ENCODE measurements at places on chromosomes 2 and 18. TPM values are rescaled to one million over a fixed set of nuclear protein-coding genes. Genes with fewer than 3 reads are reported as not detected.
A peak's percentile ranks its signal among the peaks of the same experiment; 100 is the strongest.

The NYAP2 gene
- total RNA-seq = 7.8 TPM

The IL1F10 gene
- total RNA-seq = not detected

The FBLN7 gene
- 0.62 TPM for total RNA-seq

The OR6B2 gene
- total RNA-seq = not detected

The ITGA4 gene
- total RNA-seq = 8.7 TPM

The TMEM37 gene
- total RNA-seq = not detected

The SPHKAP gene
- total RNA-seq = 21.2 TPM

The CD8B2 gene
- not detected for total RNA-seq

The DBI gene
- total RNA-seq = 32.1 TPM

The LCLAT1 gene
- 34.8 TPM for total RNA-seq

The SP5 gene
- 0.78 TPM for total RNA-seq

The PSME4 gene
- 42.1 TPM for total RNA-seq

The CAB39 gene
- 149 TPM for total RNA-seq

The C1QL2 gene
- total RNA-seq = 1.6 TPM

DNA sequence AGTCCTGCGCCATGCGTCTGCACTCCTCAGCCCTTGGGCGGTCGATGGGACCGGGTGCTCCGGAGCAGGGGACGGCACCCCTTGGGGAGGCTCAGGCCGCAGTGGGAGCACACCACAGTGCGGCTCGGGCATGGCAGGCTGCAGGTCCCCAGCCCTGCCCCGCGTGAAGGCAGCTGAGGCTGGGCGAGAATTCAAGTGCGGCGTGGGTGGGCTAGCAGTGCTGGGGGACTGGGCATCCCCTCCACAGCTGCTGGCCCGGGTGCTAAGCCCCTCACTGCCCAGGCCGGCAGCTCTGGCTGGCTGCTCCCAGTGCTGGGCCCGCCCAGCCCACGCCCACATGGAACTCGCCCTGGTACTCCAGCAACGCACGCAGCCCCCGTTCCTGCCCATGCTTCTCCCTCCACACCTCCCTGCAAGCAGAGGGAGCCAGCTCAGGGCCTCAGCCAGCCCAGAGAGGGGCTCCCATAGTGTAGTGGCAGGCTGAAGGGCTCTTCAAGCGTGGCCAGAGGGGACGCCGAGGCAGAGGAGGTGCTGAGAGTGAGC, 198.3 kb upstream of the CNTNAP5 start:
- no peak for DNase-seq

DNA sequence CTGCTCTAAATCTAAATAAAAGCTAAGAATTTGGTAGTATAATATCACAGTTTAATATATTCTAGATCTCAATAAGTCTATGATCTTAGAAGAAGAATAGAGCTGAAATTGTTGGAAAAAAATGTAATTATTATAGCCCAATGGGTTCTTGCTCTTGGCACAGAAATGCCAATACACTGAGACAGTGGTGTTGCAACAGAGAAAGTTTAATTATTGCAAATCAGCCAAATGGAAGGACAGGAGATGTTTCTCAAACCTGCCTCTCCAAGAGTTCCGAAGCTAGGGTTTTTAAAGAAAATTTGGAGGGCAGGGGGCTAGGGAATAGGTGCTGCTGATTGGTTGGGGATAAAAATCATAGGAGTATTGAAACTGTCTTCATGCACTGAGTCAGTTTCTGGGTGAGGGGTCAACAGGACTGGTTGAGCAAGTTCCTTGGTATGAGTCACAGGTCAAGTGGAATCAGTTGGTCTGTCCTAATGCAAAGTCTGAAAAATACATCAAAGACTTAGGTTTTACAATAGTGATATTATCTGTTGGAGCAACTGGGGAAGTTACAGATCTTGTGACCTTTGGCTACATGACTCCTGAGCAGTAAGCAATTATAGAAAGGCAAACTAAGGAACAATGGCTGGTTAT, 228.6 kb downstream of the CD226 start:
- DNase-seq = no peak

- no peak for DNase-seq
Observed at GRCh38 chr2:181185948-181186347, 205.5 kb downstream of the UBE2E3 start.

DNA sequence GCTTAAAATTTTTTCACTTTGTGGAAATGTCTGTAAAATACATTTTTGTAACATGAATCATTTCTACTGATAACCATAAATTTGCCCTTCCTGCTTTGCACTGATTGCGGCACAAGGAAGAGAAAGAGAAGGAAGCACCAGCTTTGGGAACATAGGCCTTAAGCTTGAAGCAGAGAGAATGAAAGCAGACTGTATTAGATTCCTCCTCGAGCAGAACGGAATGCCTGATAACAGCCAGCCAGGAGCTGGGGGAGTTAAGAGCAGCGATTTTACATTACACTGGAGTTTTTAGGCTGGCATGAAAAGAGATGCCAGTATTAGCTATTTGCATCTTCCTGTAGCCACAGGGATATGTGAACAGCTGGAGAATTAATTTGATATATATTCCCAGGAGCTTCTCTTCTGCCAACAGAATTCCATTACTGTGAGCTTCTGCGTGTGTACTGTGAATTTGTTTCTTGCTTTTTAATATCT, 33.5 kb downstream of the CRIM1 start:
- DNase-seq = no peak

DNA sequence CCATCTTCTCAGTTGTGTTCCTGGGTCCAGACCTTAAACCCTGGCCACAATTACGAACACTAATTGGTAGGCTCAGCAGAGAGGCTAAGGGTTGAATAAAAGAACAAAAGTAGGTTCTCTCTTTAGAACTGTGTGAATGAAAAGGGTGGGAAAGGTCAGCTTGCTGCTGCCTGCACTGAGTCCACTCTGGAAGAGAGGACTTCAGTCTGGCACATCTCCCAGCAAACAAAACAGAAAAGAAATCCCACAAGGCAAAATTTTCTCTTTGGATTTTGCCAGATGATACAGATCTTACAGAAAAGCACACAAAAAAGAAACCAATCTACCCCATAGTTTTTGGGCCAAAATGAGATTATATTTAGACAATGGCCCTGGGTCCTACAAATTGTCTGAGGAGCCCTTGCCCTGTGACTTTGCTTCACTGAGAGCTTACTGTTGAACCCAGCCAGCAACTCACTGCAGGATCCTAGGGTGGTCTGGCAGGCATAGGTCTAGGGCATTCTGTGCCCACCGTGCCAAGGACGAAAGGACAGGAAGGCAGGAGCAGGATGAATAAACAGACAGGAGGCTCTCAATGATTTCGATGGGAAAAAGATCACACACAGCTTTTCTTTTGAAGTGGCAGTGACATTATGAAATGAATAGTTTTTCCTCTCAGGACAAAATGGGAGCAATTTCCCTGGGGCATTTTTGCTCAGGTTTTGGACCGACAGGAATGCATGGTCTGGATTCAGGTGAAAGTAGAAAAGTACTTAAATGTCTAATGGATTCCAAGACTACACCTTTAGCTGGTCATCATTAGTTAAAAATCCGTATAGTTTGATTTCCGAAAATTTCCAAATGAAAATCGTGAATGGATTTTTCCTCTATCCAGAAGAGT, 68.4 kb upstream of the STAM2 start:
- no peak for DNase-seq

DNA sequence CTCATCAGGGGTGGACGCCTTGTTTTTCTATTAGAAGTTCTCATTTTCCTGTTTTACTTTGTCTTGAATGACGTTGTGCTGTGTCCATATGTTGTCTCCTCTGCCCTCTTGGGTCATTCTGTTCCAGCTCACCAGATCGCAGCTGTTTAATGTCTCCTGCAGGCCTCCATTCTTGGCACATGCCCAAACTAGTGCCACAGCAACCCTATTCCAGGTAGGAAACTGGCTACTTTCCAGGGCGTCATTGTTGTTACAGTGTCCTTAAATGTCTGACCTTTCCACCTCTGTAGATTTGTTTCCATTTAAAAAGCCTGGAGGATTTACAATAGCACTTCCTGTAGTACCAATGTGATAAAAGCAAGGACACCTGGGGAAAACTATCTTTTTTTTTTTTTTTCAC, 500.7 kb downstream of the METTL4 start:
- DNase-seq = no peak

DNA sequence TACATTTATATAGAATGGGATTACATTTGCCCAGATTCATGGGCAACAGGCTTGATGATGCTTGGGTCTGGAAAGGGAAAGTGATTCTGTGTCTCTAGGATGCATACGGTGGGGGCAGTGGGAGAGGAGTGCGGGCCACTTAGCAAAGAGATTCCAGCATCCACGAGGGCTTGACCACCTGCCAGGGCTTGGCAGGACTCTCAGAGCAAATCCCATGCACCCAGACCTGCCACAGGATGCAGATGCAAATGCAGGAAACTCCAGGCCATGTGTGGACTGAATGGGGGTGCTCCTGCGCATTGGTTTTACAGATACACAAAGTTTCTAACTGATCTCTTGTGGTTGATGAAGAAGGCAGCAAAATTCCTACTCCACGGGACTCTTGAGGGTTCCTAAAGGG, 334.7 kb downstream of the CYRIA start:
- DNase-seq = no peak

- DNase-seq = no peak
Observed at GRCh38 chr18:33560686-33561370, 17.2 kb upstream of the ASXL3 start.

DNA sequence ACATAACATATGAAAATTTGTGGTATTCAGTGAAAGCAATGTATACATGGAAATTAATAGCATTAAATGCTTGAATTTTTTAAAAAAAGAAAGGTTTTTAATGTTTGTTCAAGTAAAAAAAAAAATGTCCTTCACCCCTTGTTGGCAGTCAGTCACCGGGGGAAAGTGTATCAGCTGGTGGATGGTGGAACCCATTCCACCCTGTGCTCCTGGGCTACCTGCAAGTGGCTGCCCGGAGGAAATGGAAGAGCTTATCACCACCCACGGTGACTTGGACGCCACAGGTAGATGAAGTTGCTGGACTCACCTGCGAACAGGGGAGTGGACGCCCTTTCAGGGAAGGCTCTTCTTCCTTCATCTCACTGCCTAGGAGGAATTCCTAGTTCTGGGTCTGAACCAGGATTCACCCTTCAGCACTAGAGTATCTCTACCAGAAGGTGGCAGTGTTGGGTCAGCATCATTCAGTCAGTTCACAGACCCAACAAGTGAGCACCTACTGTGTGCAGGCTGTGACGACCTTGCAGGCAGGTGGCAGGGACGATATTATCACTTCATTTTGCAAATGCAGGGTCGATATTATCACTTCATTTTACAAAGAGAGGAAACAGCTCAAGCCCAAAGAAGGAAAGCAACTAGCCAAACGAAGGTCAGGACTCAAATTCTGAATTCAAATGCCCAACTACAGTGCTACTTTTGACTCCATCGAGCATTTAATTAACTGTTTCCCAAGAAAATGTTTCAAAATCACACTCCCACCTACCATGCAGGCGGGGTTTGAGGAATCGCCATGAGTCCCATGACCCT, 35.8 kb downstream of the CIB4 start:
- no peak for DNase-seq

- DNase-seq = no peak
Observed at GRCh38 chr2:199230091-199230490, 227.6 kb downstream of the SATB2 start.

- no peak for DNase-seq
Observed at GRCh38 chr2:206198677-206199076, 39.0 kb downstream of the EEF1B2 start.

- DNase-seq = no peak
Observed at GRCh38 chr2:145750612-145751011, 1230.7 kb upstream of the ZEB2 start.

DNA sequence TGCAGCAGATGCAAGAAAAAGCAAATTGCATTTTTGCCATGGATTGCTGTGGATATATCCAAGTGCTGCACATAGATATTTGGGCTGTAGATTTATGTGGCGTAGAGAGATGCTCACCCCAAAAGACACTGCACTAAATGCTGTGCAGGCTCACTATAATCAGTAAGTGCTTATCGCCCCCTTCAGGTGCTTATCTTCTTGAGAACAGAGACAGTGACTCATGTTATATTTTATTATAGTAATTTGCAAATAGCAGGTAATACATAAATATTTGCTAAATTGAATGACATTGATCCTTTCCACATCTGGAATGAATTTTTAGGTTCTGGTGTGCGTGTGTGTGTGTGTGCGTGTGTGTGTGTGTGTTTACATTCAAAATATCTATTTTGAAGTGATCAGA, 36.8 kb upstream of the PLEKHM3 start:
- DNase-seq = no peak

DNA sequence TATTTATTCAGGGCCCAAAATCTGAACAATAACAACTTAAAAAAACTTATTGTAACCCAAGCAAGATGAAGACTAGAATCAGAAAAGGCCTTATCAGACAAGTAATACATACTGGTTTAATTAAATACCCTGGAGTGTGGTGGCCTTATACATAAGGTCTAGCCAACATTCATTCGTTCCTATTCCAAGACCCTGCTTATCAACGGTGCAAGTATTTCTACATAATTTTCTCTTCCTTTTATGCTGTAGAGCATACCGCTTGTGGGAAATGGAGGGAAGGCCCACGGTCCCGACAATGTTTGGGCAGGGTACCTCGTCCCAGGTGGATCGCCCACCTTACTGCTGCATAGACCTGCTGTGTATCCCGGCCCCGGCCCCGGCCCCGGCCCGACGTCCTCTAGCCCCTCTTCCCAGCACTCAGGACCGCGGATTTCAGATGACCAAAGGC, 708 bp downstream of the ZNF24 start:
- DNase-seq = no peak

GRCh38 chr2:174338147-174338605, 3.4 kb downstream of the SP9 start:
- DNase-seq = no peak

- DNase-seq = no peak
Observed at GRCh38 chr2:102660574-102660973, 41.2 kb downstream of the SLC9A2 start.

DNA sequence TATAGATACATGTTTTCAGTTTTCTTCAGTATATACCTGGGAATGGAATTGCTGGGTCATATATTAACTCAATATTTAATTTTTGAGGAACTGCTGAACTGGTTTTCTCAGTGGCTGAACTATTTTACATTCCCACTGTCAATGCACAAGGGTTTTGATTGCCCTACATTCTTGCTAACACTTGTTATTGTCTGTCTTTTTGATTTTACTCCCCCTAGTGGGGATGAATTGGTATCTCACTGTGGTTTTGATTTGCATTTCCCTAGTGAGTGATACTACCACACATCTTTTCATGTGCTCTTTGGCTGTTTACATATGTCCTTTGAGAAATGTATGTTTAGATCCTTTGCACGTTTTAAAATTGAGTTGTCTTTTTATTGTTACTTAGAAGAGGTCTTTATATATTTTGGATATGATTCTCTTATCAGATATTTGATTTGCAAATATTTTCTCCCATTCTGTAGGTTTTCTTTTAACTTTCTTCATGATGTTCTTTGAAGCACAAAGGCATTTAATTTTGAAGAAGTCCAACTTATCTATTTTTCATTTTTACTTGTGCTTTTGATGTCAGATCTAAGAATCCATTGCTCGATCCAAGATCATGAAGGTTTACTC, 36.2 kb downstream of the ASB1 start:
- DNase-seq = no peak

- DNase-seq = no peak
Observed at GRCh38 chr2:168775837-168776236, 26.6 kb upstream of the NOSTRIN start.

GRCh38 chr2:101971836-101972235, 19.9 kb upstream of the IL1R2 start:
- DNase-seq = no peak

- DNase-seq = peak; percentile 33
Observed at GRCh38 chr2:3265981-3266924, 111.4 kb downstream of the EIPR1 start.

Measured in occipital lobe (tissue), 3 donors.